ENCODE measurements at places on chromosomes 5 and 9.
A peak's percentile ranks its signal among the peaks of the same experiment; 100 is the strongest.

DNA sequence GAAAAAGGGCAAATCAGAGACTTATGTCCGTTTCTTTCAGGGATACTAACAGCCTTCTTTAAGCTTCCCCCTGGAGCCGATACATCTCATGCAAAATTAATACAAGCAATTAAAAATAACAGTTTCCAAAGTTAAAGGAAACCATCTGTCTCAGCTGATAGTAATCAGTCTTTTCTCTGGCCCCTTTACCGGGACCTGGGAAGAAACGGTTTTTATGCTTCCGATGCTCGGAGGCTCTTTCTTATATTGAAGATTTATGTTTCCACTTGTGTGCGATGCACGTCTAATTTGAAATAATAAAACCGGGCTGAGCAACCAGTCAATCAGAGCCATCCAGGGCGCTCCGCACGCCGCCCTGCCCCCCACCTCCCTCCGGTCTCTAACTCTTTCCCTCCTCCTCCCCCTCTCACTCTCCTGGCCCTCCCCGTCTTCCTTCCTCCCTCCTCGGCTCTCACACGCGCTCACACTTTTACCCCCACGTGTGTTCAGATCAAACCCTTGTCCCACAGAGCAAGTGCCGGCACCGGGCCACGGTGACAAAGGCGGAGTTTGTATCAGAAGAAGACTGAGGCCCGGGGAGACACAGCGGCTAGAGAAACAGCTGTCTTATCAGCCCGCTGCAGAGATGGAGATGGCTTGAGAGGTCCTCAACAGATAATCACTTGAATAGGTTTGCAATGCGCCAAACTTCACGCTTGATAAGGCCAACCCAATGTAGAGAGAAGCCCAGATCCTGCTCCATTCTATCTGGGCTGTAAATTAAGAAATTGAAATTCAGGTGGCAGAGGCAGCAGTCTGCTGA, 5.1 kb upstream of the ELAVL2 start:
- DNase-seq = no peak

DNA sequence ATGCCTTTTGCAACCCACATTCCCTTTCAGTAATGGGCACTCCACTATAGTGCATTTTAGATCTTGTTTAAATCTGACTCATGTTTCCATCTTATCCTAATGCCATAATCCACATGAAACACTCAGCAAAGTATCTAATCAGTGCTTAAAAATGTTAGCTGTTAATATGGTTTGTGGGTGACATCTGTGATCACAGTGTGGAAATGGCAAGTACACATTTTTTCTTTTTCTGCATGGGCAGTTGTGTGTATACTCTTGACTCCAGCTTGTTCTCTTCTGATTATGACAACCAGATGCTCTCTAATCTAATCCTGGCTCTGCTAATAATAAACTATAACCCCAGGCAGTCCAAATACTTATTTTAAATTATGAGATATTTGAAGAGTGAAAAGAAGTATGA, 103.3 kb downstream of the EDIL3 start:
- no peak for DNase-seq

DNA sequence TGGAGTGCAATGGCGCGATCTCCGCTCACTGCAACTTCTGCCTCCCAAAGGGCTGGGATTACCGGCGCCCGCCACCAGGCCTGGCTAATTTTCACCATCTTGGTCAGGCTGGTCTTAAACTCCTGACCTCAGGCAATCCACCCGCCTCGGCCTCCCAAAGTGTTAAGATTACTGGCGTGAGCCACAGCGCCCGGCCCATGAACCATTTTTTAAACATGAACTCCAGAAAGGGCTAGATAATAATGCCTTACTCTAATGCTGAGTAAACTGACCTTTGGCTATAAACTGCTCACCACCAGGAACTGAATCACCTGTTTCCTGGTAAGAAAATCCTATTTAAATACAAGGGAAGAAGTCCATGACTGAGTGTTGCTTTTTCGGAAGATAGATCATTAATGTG, 23.2 kb upstream of the DAB2 start:
- DNase-seq = no peak

DNA sequence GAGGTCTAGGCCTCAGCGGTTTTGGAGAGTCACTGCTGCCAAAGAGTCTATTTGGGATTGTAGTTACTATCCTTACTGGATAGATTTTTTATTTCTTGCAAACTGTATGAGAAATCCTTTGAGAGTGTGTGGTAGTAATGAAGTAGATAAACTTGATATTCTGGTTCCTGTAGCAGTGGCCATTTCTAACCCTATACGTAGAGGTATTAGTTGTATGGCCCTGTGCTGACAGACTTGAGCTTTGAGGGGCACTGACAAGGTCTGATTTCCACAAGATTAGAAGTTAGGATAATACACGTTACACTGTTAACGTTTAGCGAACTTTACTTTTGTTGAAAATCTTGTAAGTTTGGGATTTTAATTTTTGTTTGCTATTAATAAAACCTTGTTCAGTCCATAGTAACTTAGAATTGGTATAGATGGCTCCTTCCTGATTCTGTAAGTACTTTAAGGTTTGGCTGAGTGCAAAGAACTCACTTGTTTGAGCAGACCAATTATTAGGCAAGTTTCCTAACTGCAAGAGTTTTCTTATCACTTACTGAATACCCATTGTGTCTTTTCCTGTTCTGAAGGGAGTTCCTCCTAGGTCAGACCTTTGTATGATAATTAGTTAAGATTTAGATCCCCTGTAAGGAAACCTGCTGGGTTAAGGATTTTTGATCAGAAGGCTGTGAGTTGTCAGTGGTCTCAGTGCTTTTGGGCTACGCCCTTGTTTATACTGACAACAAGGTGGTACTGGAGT, 31.4 kb downstream of the GCNT1 start:
- no peak for DNase-seq

GRCh38 chr5:135304352-135305221, 94.4 kb downstream of the MACROH2A1 start:
- no peak for DNase-seq

DNA sequence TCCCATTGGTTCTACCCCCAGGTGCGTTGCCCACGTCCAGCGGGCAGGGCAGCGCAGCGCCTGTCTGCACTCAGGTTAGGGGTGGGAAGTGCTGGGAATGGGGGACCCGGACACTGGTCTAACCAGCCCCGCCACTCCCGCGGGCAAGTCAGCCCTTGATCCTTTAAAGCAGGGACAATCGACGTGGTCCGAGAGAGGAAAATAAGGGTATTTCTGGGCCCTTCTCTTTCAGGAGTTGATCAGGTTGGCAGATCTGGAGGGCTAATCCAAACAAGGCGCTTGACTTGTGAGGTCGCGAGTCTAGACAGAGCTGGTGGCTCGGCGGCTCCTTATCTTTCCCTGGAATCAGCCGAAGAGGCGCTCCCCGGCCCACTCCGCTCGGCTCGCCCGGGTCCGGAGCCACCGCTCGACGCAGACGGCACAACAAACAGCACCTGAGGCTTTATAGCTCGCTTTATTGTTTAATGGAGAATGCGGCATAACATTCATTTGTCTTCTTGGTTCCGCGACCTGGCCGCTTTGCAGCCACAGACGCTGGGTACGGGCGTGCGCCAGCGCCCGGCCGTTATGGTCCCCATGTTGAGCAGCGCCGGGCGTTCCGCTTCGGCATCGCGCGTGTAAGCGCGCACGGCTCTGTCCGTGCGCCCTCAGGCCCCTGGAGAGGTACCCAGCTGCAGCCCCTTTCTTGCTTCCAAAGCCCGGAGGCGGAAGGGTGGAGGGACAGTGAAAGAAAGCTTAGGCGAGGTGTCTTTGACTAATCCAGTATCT, 15.8 kb downstream of the ISL1 start:
- no peak for DNase-seq

DNA sequence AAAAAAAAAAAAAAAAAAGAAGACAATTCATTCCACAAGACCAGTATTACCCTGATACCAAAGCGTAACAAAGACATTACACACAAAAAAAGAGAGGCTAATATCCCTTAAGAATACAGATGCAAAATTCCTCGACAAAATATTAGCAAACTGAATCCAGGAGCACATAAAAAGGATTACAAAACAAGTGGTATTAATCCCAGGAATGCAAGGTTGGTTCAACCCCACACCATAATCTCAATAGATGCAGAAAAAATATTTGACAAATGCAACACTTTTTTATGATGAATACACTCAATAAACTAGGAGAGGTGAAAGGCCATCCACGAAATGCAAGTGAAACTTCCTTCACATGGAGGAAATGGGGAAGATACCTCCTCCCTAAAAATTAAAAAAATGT, 80.1 kb upstream of the TLR4 start:
- no peak for DNase-seq

DNA sequence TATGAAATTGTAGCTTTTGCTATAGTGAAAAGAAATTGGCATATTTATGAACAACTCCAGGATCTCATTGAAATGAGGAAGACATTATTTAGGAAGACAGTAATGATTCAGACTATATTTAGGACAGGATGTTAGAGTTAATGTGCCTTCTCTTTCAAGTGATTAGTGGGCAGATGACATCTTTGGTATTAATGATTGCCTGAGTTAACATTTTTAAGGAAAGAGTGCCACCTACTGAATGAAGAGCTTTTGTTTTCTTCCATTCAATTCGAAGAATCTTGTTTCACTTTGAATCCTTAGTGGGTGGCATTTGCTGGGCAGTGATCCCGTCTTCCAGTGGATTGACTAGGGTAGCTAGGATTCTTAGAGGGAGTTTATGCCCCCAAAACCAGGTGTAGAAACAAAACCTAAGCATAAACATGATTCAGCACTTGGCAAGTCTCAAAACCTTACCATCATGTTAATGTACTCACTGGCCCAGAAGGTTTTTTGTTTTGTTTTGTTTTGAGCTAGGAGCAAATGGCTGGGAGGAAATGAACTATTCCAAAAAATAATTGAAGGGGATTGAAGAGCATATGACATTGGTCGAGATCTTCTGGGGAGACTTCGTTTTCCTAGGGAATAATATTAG, 23.2 kb downstream of the MAP3K1 start:
- DNase-seq = no peak

GRCh38 chr5:174082286-174082685, 36.8 kb downstream of the NSG2 start:
- no peak for DNase-seq

DNA sequence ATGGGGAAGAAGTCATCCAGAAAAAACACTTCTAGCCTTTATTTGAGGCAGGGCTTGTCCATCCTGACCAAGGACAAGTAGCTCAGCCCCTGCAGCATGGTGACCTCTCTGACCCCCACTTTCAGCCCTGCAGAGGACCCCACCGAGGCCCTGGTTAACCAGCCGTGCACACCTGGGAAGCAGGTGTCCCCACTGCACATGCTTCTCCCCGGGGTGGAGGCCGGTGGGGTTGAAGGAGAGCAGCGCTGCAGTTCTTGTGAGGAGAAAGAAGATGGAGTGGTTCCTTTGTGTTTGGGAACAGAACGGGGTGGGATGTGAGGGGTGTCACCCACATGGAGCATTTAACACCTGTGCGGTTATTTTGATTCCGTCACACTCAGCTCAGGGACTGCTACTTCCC, 21.1 kb upstream of the ZBTB34 start:
- no peak for DNase-seq

DNA sequence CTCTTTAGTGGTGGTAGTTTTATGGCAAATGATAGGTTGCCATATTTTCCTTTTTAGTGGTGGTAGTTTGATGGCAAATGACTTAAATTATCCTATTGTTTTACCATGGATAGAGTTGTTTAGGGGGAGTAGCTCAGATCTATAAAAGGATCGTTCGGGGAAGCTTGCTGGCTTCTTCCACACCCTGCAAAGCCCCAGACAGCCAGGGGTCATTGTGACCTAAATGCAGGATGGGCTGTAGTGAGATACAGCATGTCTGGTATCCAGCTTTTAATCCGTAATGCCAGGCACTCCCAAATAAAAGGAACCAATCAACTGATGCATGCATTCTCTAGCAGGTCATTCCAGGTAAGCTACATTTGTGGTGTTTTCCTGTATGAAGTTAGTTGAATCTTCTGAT, 67.1 kb downstream of the PRR16 start:
- DNase-seq = no peak

GRCh38 chr5:41112486-41113455, 41.6 kb upstream of the MROH2B start:
- DNase-seq = no peak

GRCh38 chr5:150154618-150155128, 972 bp downstream of the PDGFRB start:
- no peak for DNase-seq

DNA sequence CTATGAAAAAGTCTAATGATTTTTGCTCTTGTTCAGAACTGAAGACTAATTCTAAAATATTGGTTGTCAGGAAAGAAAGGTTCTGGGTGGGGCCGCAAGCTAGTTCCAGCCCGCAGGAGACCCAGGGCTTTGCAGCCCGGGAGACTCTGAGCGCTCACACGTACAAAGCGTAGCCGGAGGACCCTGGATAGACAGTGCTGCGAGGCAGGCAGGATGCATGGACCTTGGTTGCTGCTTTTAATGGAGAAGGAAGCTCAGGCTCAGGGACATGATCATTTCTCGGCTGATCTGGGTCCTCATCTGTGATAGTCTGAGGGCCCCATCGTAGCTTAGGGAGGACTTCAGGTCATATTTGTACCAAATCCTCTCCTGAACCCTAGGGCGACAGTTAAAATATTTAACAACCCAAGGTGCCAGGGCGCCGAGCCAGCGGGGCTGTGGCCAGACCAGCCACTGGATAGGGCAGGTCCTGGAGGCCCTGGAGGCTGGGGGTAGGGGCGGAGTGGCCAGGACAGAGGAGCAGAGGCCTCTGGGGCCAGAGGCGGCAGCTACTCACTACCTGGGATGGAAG, 70.1 kb upstream of the UNC5A start:
- DNase-seq = no peak

GRCh38 chr5:152051499-152052454, 127.1 kb upstream of the GLRA1 start:
- DNase-seq = no peak

GRCh38 chr9:83956086-83956435, 24.0 kb downstream of the HNRNPK start:
- peak; percentile 26 for DNase-seq

- no peak for DNase-seq
Measured at GRCh38 chr5:26492906-26493459, 545.4 kb downstream of the CDH9 start.

DNA sequence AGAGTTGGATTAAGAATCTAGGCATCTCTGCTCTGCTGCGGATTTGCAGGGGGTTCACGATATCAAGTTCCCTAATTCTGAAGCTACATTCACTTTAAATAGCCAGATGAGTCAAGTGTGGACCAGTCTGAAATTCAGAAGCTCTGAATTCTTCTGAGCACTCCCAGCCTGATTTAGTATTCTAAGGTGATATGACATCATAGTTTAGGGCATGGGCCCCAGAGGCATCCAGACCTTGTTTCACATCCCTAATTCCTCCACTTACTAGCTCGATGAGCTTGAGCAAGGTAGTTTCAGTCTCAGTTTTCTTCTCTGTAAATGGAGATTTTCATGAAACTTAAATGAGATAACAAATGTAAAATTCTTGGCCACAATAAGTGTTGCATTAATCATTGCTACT, 65.2 kb downstream of the TMEM167A start:
- no peak for DNase-seq
